ENCODE measurements at places on chromosomes 4 and X. TPM values are rescaled to one million over a fixed set of nuclear protein-coding genes. Genes with fewer than 3 reads are reported as not detected.

Gene KIT
- 2.8 TPM for total RNA-seq

Gene CCDC149
- 4.6 TPM for total RNA-seq

Gene ERCC6L
- total RNA-seq: 11.3 TPM

Gene ETDA
- total RNA-seq: not detected

Gene SLIT2
- total RNA-seq: 18.6 TPM
